NCI-H1930 (cell line): ENCODE measurements at places on chromosomes 16 and 17.

DNA sequence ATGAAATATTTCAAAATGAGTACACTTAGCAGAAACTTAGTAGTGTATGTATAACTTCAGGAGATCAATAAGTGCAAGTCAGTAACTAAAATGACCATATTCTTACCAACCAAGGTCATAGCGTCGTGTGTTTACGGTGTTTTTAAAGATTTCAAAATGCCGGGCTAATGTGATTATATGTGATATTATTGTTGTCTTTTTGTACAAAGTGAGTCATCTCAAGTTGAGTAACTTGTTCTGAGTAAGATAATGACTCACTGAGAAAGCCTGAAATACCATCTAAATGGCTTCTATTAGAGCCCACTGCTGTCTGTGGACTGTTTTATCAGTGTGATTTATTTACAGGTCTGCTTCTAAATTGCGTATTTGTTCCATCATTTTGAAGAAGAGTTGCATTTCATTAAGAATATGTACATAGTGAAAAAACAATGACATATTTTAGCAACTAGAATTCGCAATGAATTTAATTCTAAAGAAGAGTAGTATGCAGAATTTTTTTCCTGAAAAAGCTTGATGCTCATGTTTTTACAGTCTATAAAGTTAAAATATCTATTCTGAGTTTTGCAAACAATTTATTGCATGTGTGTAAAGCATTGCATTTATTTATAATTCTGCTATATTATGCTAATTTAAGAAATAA, 12.7 kb downstream of the KRT12 start:
- no peak for DNase-seq

DNA sequence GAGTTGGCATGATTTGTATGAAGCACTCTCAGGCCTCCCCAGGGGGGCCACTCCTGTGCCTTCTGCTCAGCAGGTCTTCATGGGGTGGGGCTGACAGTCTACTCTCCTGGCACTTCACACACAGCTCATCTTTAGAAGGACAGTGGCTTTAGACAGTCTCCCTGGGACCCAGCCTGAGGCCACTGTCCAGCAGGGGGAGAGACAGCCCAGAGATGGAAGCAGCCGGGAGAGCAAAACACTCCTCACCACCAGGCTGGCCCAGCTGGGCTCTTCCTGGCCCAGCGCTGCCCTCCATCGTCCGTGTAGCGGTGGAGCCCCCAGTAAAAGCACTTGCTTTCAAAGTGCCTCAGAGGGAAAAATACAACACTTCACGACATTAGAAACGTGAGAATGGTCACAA, 62.0 kb upstream of the CRHR1 start:
- DNase-seq, result no peak

DNA sequence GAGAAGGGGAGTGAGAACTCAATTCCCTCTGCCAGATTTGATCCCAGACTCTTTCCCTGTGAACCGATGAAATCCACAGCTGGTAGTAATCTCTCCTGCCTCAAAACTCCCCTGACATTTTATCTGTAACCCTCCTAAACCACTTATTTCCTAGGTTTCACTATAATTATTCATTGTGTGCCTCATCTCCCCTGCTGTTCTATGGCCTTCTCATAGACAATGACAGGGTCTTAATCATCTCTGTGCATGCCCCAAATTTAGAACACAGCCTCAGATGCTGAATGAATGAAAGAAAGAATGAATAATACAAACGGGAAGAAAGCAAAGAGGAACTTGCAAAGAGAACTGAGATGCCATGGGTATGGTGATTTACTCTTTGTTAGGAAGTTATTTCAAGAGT, 451.1 kb downstream of the HS3ST3B1 start:
- DNase-seq, result no peak

GRCh38 chr17:35117984-35118383, 1.7 kb downstream of the RAD51D start:
- DNase-seq, result no peak

- DNase-seq, result no peak
Observed at GRCh38 chr16:68539711-68540239, 684 bp downstream of the ZFP90 start.

DNA sequence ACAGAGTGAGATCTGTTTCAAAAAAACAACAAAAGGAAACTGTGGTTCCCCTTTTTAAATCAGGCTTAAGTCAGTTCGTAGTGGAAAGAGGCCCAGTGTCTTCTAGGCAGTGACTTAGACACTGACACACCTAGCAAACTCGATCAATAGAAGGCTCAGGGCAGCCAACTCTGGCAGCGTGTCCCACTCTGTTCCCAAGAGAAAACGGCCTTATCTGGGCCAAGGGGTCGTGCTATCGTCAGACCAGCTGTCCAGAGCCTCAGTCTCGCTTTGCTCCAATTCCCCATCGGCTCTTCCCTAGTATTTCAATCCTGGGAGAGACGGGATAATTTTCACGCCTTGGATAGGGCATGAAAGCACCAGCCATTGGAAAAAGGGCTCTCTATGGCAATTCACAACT, 72.9 kb downstream of the SLC5A11 start:
- DNase-seq, result no peak

DNA sequence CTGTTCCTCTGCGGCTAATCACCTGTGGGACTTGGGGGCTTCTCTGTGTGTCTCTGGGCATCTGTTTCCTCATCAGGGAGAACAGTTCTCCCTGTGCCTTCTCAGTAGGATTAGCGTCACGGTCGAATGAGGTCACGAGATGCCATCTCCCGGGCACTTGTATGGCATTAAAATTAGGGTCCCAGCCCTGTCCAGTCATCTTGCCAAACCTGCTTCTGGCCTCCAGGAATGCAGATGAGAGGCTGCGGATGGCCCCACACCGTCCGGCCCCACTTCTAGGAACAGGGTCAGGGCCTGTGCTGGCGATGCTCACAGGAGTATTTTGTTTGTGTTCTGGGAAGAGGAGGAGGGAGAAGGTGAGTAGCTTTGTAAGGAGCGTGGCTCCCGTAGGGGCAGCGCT, 58.5 kb downstream of the OR1D5 start:
- DNase-seq, result no peak

DNA sequence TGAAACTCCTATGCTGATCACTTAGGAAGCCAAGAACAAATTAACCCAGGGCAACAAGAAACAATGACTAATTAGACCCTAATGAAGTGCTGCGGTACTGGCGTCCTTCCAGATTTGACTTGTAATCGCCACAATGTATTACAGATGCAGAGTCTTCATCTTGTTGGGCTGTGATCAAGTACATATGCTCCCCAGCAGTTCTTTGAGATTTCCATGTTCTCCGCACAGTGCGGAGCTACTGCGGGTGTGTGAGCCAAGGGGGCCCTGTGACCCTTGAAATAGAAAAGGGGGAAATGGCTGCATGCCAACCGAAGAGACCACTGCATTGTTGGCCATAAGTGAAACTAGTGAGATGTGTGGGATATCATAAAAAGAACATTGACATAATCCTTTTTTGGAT, 469.9 kb downstream of the MAF start:
- DNase-seq, result no peak

GRCh38 chr17:51398128-51398525, 137.8 kb downstream of the UTP18 start:
- no peak for DNase-seq

- DNase-seq, result no peak
Observed at GRCh38 chr16:78664811-78665772, 565.6 kb downstream of the WWOX start.

- DNase-seq, result no peak
Observed at GRCh38 chr17:68616334-68616733, 15.2 kb upstream of the FAM20A start.

DNA sequence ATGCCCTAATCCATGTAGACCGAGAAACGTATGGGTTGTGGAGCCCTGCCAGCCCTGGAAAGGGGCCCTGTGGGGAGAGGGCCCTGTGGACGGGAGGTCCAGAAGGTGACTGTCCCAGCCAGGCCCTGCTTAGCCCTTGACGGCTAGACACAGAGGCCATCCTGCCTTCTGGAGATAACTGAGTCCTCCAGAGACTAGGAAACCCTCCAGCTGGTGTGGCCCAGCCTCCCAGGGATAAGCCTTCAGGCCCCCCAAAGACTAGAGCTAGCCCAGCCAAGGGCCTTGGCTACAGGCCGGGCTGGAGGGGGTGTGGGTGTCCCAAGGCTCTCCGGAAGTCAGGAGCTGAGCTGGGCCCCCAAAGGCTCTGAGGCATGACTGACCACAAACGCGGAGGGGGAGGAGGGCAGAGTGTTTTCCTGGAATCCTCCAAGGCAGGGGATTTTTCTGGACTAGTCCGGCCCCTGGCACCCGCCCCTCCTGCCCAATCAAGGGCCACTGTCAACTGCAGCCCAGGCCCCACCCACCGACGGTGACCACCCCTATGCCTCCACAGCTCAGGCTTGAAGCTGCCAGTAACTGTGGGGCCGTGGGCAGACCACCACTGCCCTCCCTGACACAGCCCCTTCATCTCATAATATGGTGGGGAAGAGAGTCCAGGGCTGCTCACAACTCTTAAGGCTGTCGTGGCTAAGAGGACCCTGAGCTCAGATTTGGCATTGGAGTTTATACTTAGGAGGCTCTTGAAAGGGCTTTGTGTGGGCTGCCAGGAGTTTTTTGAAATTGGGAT, 885 bp upstream of the VASN start:
- DNase-seq, result no peak

GRCh38 chr16:17481736-17482135, 11.0 kb upstream of the XYLT1 start:
- no peak for DNase-seq

DNA sequence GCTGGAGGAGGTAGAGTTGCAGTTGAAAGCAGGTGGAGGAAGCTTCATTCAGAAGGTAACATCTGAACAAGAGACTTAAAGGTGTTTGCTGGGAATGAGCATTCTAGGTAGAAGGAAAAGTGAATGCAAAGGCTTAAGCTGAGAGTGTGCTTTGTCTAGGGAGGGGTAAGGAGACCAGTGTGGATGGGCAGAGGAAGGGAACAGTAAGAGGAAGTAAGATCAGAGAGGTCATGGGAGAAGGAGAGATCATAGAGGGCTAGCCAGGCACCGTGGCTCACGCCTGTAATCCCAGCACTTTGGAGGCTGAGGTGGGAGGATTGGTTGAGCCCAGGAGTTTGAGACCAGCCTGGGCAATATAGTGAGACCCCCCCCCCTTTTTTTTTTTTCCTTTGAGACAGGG, 3.3 kb downstream of the STX4 start:
- DNase-seq, result no peak

DNA sequence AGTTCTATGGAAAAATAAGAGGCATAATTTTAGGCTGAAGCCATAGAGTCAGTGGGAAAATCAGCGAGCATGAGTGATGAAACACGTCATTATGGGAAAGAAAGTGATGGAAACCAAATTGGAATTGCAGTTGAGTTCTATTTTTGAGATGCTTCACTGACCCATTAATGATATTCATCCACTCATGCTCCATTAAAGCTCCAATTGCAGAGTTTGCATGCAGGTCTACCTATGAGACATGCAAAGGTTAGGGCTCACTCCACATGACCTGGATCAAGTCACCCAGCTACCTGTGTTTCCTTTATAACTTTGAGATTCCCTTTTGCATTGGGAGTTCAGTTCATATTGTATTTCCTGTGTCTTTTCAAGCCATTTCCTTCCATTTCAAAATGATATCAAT, 8.0 kb upstream of the KRTAP2-4 start:
- DNase-seq, result no peak

DNA sequence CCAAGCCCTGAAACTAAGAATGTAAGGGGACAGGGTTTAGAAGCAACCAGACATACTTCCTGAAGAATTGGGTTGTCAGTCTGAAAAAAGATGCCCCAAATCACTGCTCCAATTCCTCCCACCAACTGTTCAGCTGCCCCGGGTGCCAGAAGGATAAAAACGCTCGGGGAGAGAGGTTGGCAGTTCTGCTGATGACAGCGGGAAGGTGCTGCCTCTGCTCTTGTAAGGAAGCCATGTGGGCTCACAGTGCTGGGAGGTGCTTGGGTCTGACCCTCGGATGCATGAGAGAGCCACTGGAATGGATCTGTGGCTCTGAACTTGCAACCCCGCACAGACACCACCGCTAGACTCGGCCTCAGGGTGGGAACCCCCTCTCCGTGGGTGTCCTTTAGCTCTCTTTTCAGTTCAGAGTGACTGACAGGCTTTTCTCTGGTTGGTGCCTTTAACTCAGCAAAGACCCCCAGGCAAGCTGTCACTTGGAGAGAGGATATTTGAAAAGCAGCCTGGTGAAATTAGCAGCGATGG, 364.8 kb upstream of the RBFOX1 start:
- no peak for DNase-seq

GRCh38 chr17:6690641-6691040, 22.5 kb downstream of the SLC13A5 start:
- DNase-seq, result no peak

- DNase-seq, result no peak
Observed at GRCh38 chr16:19909750-19910322, 25.2 kb upstream of the GPRC5B start.

DNA sequence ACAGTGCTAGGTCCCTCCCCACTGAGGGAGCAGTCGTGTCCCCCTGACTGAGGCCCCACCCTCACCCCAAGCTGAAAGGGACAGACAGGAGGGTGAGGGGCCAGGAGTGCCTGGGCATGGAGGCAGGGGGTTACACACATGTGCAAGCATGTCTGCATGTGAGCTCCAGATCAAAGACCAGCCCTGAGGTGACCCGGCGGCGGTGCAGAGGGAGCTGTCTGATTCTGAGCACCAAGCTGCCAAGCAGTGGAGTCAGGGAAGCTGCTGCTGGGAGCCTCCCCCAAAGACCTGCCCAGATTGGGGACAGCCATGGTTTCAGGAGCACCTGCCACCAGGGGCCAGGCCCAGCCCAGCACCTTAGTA, 5.5 kb downstream of the DLX3 start:
- DNase-seq, result no peak

DNA sequence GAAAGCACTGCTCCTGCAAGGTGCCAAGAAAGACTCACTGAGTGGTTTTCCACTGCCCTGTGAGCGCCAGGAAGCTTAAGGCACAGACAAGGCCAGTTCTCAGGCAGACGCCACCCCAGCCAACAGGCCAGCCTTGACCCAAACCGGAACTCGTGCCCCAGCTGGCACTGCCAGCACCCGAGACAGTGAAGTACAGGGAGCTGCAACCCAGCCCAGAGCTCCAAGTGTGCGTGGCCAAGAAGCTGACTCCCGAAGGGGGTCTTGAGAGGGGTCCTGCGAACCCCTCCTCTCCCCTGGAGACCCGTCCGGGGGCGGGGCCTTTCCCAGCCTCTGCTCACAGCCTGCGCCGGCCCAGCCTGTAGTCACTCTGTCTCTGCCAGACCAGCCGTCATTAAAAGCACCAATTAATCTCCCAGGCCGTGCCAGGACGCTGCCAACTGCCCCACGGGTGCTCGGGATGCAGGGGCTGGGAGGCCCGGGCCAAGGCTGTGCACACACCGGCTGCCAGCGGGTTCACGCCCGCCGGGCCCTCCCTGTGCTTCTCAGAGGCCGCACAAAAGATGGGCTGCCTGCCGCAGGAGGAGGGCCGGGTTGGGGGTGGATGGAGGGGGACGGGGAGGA, 4.4 kb upstream of the SOX8 start:
- DNase-seq, result no peak

GRCh38 chr17:56596691-56597494, 3.4 kb downstream of the NOG start:
- no peak for DNase-seq

DNA sequence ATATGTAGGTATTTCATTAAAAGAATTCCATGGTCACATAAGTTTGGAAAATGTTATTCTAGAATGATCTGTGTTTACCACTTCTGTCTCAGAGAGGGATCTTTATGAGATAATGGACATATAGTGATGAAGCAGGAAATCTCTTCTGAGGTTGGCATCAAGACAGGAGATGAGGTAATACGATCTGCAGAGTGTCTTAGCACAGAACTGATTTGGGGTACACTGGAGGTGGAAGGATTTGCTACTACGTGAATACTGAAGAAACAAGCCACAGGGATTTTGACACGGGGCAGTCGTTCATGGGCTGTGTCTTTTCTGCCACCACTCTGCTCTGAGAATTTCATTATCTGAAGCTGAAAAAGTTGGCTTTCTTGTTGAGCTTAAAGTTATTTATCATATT, 5.5 kb downstream of the CBFB start:
- no peak for DNase-seq
